Right ventricle myocardium inferior (tissue), 1 donor: ENCODE measurements at places on chromosomes 6 and 20. TPM values are rescaled to one million over a fixed set of nuclear protein-coding genes. Genes with fewer than 3 reads are reported as not detected.

Gene ZNF391
- 0.89 TPM for total RNA-seq

Gene TRIM31
- total RNA-seq, result not detected

DNA sequence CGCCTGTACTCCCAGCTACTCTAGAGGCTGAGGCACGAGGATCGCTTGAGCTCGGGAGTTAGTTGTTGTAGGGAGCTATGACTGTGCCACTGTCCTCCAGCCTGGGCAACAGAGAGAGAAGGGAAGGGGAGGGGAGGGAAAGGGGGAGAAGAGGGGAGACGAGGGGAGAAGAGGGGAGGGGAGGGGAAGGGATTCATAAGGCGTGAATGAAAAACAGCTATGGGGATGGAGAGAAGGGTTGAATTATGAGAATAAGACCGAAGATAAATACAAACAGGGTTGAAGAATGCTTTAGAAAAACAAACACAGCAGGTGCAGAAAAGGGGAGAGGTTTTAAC is 106.0 kb downstream of the TRIM27 start:
- no peak for DNase-seq

GRCh38 chr6:54817834-54818233 is 28.7 kb upstream of the FAM83B start:
- DNase-seq, result no peak

DNA sequence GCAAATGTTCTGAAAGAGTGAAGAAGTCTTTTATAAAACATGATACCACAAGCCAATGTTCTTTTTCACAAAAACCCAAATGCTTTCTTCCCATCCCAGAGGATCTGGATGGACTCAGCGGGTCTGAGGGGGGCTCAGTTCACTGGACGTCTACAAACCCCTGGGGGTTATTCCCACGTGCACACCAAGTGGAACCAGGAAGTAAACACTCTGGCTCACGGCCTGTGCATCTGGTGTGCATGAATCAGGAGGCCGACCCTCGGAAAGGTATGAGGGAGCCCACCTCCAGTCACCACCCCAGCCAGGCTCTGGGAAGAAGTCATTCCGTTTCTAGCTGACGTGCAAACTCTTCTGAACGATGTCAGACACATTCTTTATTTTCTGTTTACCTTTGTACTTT is 252.2 kb downstream of the DLL1 start:
- no peak for DNase-seq
